ENCODE measurements at places on chromosomes 6 and 20.

GRCh38 chr6:63943826-63944225 lies 308.2 kb downstream of the PHF3 start:
- DNase-seq: no peak

GRCh38 chr6:5670811-5671561 lies 335.7 kb downstream of the NRN1 start:
- DNase-seq: no peak

DNA sequence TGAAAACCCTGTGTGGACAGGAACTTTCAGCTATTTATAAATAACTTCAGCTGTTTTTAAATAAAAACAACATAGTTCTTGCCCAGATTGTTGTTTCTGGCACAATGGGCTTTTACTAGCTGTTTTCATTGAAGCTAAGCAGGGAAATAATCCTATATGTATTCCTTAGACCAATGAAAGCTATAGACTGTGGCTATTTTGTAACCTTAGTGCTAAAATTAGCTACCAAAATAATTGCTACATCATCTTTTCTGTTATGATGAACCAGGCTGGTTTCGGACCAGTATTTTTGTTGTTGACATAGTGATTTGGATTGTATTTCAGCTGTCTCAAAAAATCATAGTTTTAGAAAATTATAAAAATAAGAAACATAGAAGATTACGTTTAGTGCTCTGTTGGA lies 13.7 kb downstream of the PHF3 start:
- DNase-seq: no peak

GRCh38 chr20:49659056-49659455 lies 54.6 kb downstream of the B4GALT5 start:
- no peak for DNase-seq

DNA sequence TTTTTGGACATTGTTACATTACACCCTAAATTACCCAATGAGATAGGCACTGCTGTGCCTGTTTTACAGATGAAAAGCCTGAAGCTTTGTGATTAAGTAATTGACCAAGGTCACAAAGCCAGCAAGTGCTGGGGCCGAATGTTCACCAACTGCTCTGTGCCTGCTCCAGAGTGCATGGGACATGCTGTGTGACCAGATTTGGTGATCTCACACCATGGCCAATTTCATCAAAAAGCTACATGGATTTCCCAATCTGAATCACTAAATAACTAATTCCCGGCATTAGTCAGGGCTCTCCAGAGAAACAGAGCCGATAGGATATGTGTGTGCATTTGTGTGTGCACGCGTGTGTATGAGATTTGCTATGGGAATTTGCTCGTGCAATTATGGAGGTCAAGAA lies 228.3 kb upstream of the ECI2 start:
- no peak for DNase-seq

DNA sequence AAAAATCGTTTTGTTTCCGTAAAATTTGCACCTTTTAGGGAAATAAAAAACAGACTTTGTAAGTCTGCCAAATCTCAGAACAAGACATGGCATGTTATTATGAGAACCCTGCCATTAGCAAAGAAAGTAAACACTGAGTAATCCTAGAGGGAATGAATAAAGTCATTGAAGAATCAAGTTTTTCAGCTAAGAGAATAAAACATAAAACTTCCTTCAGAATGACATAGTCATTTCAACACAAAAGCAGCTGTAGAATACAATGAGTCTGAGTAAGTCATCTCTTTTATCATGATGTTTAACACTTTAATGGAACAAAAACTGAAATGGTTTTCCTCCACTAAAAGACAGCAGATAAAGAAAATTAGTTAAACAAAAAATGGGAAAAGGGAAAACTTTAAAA lies 10.3 kb upstream of the DST start:
- no peak for DNase-seq

DNA sequence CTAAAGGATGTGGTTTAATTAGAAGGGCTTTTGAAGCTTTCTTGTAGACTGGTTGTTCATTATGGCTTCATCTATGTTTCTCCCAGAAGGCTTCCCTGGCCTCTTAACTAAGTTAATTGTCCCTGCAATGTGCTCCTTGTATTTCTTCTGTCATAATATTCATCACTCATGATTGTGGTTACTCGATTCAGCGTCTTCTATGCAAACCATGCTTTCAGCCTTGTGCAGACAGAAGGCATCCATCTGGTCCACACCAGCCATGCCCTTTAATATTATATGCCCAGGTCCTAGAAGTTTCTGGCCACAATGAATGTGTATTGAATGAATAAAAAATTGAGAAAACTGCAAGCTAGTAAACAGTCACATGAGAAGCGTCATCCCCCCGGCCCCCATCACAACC lies 163.2 kb downstream of the KHDC1L start:
- no peak for DNase-seq

DNA sequence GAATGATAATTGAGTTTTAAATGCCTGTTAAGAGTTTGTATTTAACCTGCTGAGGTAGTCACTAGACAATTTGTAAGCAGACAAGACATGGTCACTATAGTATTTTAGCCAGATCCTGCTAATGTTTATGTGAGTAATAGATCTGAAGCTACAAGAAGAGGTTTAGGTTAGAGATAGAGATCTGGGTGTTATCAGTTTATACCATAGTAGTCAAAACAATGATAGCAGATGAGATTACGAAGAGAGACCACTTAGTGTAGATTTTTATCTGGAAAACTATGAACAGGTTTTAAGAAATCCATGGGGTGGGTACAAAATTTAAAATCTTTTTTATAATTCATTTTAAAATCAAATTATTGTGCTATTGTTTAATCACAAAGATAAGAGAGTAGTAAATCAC lies 47.5 kb downstream of the PHIP start:
- DNase-seq: no peak

GRCh38 chr20:18252597-18253451 lies 35.5 kb upstream of the ZNF133 start:
- no peak for DNase-seq

- no peak for DNase-seq
Observed at GRCh38 chr6:21180155-21180554, 413.4 kb upstream of the SOX4 start.

DNA sequence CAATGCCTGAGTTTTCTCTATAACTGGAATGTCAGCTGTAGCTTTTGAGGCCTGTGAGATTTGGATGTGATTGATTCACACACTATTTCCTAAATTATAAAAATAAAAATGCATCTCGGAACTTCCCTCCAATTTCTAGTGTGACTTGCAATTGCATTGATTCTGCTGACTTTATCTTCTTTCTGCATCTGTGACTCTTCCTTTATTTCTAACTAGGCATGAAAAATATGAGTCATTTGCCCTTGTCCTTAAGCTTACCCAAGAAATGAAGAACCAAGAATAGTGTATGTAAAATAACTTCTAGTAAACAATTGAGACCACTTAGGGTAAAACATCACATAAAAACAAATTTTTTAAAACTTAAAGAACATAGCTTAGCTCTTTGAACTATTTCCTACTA lies 12.9 kb downstream of the OR2J2 start:
- DNase-seq: no peak

- no peak for DNase-seq
Observed at GRCh38 chr6:56865081-56865875, 89.6 kb upstream of the BEND6 start.

- DNase-seq: no peak
Observed at GRCh38 chr6:39829331-39829730, 37.2 kb downstream of the DAAM2 start.

- DNase-seq: no peak
Observed at GRCh38 chr6:11035616-11036350, 8.3 kb downstream of the ELOVL2 start.

- no peak for DNase-seq
Observed at GRCh38 chr6:5644523-5645185, 362.1 kb downstream of the NRN1 start.

- no peak for DNase-seq
Observed at GRCh38 chr6:11317885-11318771, 85.7 kb upstream of the NEDD9 start.

DNA sequence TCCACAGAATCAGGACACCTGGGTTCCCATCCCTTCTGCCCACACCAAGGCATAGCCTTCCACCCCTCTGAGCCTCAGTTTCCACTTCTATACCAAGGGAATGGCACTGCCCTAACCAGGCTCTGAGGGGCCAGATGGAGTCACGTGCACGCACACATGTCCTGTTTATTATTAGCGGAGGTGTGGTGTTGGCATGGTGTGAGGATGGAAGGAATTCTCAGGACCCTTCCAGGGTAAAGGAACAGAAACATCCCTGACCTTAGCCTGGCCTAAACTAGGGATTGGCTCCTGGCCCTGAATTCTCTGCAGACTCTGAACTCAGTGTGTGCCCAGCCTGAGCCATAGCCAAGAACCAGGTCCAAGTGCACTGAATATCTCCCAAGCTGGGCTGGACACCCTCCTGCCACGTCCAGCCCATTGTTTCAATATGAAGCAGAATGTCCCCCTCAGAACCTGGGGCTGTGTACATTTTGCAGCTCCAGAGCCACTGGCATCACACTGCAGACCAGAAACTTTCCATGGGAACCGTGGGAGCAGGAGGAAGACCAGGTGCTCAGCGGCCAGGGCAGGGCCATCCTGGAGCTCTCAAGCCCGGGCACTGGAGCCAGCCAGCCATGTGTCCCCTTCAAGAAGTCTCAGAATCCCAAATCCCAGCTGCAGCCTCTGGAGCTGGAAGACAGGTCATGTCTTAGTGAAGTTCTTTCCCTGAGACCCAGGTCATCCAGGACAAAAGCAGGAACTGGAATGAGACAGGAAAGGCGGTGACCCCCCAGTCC lies 208.4 kb downstream of the ANKRD60 start:
- no peak for DNase-seq

DNA sequence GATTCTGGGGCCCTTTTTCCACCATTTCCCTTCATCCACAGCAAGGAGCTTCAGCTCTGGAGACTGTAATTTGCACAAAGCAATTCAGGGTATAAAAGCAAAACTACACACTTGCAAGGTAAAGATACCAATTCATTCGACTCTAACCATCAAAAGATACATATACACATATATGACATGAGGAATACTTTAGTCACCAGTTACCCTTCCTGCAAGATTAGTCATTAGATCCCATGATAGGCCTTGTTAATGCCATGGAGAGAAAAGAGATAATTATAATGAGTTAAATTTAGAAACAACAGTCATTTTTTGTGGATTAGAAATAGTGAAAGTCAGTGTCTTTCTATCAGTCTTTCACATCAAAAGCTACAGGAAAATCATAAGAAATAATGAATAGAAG lies 204.2 kb downstream of the KCNQ5 start:
- DNase-seq: no peak

DNA sequence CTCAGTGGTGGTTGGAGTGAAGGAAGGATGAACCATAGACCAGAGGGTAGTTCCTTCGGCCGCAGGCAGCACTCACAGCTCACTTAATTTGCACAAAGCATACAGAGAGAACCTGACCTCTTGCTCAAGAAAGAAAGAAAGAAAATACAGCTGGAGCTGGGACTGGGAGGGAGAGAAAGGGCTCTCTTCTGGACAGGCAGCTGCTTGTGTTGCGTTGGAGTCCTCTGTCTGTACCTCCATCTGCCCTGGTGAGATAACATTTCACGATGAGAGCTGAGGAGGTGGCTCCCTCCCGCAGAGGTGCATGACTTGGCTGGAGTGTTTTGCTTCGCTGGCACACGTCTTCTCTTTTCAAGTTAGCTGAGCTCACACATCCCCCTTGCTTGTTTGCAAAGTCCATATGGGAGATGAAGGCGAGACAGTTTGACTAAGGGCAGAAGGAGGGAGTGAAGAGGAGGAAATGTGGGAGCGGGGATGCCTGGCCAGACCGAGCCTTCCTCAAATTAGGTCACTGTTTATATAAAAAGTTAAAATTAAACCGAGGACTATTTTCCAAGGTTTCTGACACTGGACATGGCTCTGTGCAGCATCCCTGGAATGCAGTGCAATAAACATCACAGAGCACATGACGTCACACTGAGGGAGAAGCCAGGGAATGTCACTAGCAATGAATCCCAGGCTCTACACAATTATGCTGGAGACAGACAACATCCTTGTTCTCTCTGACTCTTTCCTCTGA lies 359.4 kb downstream of the CD83 start:
- no peak for DNase-seq

DNA sequence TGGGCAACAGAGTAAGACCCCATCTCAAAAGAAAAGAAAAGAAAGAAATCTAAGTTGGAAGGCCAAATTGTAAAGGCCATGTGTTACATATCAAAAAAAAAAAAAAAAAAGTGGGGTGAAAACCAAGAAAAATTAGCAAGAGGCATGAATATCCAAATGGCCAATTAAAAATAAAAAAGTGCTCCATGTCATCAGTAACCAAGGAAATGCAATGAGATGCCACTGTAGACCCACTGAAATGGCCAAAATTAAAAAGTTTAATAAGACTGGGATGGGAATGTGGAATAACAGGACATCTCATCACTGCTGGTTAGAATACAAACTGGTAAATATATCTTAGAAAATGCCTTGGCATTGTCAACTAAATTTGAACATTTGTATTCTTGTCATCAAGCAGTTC lies 30.1 kb upstream of the BCLAF1 start:
- no peak for DNase-seq

DNA sequence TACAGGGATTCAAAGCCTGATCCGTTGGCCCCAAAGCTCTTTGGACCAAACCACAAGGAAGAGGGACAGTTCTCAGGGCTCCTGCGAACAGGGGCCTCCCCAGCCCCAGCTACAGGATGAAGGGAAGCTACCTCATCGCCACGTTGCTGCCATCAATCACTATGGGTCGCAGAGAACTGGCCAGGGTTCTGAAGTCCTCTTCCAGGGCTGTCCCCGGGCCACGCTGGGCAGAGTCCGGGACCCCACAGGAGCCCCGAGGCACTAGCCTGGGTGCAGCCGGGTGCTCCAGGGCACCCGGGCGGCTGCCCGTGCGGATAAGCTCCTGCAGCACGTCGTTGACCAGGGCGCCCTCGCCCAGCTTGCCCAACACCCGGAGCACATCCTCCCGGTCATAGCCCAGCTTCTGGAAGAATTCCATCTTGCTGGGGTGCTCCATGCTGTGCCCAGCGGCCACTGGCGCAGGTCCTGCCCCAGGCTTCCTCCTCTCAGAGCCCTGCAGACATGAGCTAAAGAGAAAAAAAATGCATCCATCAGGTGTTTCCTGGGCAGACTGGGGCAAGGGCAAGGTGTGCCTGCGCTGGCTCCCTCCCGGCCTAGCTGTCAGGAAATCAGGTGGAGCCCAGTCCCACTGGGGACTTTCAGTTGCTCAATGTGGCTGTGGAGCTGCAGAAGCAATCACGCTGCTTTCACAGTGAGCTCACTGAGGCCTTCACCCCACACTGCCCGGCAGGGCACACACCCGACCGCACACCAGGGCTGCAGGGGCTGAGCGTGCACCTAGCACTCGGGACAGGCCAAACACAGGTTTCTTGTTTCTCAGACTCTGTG lies 10.5 kb downstream of the ZC3H12D start:
- no peak for DNase-seq

DNA sequence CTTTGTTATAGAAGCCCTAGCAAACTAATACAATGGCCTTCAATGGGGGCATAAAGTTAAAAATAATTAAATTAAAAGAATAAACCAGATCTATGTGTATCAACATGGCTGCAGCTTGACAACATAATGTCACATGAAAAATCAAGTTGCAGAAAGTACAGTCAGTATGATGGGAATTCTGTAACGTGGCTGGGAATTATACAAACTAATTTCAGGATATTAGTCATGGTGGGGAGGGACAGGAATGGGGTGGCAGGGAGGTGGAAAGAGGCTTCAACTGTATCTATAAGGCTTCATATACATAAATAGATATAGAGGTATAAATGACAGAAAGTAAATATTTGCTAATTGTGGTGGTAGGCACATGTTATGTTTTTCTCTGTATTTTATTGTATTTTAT lies 107.1 kb downstream of the UNC5CL start:
- no peak for DNase-seq
